ENCODE measurements at places on chromosomes 4 and X.

- DNase-seq: no peak
These were observed 51.1 kb upstream of the PPP2R3B start for GRCh38 chrX:437661-438390.

- no peak for DNase-seq
These were observed 4.1 kb upstream of the SOX3 start for GRCh38 chrX:140508958-140509357.

- no peak for DNase-seq
These were observed 258.5 kb downstream of the PABPC4L start for GRCh38 chr4:133943081-133943480.

- no peak for DNase-seq
These were observed 220.3 kb upstream of the TENM3 start for GRCh38 chr4:182022909-182023308.

DNA sequence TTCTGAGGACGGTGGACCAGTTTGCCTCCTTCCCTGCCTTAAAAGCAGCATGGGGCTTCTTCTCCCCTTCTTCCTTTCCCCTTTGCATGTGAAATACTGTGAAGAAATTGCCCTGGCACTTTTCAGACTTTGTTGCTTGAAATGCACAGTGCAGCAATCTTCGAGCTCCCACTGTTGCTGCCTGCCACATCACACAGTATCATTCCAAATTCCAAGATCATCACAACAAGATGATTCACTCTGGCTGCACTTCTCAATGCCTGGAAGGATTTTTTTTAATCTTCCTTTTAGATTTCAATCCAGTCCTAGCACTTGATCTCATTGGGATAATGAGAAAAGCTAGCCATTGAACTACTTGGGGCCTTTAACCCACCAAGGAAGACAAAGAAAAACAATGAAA, 255.3 kb downstream of the RAPGEF2 start:
- DNase-seq: no peak

- DNase-seq: no peak
These were observed 24.9 kb upstream of the OCIAD2 start for GRCh38 chr4:48931459-48931858.

DNA sequence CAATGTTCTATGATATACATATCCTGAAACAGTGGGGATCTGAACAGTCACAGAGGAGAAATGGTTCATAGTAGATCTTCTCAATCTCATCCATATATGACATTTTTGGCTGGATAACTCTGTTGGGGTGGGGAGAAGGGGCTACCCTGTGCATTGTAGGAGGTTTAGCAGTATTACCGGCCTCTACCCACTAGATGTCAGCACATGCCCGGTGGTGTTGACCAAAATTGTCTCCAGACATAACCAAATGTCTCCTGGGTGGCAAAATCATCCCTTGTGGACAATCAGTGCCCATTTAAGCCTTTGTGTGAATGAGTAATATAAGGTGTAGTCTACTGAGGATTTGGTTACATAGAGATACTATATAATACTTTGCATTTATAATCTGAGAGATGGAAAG, 89.9 kb downstream of the PLS3 start:
- DNase-seq: no peak

DNA sequence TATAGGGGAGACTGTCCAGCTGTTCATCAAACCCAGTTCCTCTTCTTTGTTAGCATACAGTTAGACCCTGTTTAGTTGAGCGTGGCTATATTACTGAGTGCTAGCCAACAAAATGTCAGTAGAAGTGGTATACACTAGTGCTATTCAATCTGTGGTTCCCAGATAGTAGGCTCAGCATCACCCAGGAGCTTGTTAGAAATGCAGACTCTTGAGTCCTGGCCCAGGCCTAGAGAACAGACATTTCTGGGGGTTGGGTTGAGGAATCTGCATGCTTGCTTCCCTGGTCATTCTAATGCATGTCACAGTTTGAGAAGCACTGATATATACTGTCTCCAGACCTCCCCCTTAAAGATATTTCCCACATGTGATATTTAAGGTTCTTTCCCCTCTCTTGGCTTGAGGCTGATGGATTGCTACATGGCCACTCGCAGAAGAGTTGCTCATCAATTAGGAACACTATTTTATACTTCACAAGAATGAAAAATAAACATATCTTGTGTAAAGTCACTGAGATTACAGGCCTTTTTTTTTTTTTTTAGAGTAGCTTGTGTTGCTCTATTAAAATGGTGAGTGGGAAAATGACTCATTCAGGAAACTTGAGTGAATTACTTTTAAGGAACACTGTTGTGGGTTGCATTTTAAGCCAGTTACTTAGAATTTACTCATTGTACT, 289.0 kb downstream of the STIM2 start:
- no peak for DNase-seq

GRCh38 chr4:22787753-22788375, 95.1 kb downstream of the GBA3 start:
- DNase-seq: no peak

DNA sequence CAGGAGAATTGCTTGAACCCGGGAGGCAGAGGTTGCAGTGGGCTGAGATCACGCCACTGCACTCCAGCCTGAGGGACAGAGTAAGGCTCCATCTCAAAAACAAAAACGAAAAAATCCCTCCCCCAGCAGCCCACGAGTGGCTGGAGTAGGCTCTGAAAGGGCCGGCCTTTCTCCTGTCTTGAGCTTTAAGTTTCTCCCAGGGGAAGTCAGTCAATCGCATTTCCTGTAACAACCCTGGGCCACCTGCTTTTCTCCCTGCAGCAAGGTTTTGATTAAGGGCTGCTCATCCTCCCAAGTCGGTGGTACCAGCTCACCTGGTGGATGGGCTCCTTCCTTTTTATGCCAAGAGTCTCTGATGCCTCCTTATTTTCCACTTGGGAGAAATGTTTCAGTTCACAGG, 2.0 kb upstream of the NYX start:
- no peak for DNase-seq

DNA sequence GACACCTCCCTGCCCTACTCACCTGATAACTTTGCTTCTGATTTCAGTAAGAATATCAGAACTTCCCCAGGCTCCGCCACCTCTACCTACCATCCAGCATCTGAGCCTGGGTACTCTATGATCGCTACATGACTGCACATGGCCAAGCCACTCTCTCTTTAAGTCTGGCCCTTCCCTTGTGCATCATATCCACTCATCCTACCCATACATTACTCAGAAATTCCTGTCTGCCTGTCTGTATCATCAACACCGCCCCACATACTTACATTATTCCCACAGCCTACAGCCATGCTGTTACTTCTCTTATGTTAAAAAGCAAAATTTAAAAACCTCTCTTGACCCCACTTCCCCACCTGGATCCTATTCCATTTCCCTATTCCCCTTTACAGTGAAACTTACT, 84.7 kb downstream of the SCD5 start:
- DNase-seq: no peak

GRCh38 chr4:6042293-6043063, 24.2 kb upstream of the C4orf50 start:
- no peak for DNase-seq

DNA sequence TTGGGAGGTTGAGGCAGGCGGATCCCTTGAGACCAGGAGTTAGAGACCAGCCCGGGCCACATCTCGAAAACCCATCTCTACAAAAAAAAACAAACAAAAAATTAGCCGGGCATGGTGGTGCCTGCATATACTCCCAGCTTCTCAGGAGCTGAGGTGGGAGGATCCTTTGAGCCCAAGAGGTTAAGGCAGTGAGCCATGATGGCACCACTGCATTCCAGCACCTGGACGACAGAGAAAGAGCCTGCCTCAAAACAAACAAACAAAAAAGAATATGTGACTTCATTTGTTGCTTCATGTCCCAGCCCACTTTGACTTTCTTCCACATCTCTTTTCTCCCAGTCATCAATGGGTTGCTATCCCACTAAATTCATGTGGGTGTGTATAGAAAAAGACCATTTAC, 79.7 kb downstream of the BCOR start:
- DNase-seq: no peak

DNA sequence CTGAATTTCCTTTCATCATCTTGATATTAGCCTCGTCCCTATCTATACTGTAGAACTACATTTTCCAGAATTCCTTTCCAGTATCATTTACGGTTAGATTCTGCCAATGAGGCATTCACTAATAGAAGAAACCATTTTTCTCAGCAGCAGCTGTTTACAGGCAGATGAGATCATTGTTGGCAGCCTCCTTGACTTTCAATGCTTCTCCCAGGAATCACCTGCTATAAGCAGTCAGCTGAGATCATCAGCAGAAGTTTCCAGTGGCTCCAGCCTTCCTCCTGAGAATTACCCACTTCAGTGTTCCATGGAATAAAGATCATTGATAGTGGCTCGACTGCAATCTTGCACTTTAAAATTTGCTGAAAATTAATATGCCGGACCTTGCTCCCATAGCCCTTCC, 157.3 kb upstream of the TET2 start:
- no peak for DNase-seq

GRCh38 chr4:63155561-63155960, 1253.7 kb downstream of the TECRL start:
- DNase-seq: no peak

GRCh38 chr4:79206660-79207059, 119.2 kb downstream of the NAA11 start:
- DNase-seq: no peak

GRCh38 chr4:184250795-184251669, 33.4 kb upstream of the ENPP6 start:
- no peak for DNase-seq

GRCh38 chr4:86497980-86498862, 95.9 kb upstream of the PTPN13 start:
- no peak for DNase-seq

DNA sequence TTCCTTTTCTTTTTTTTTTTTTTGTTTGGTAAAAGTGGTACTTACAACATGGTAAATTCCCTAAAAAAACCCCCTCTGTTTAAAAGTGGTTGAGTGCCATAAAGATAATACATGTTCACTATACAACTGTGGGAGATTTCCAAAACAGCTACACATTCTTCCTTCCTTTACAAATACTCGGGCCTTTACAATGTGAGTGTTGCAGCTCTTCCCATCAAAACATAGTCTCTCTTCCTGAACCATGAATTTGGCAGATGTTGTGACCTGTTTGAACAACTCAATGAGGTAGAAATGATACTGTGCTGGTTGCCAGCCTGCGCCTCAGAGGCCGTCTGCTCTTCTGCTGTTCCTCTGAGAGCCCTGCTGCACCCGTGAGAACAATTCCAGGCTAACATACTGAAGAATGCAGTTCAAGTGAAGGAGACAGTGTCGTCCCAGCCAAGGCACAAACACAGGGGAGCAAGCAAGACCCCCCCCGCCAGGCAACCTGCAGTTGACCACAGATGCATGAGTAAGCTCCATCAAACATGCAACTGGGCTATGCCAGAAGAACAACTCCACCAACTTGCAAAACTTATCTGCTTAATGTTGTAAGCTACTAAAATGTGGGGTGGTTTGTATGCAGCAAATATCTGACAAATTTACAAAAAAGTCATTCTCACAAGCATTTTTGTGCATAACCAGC, 645.0 kb downstream of the PCDH7 start:
- DNase-seq: no peak

- DNase-seq: no peak
These were observed 205.1 kb upstream of the CTSO start for GRCh38 chr4:156158747-156159146.

GRCh38 chrX:44162964-44163475, 180.5 kb downstream of the EFHC2 start:
- no peak for DNase-seq

GRCh38 chr4:183848805-183849204, 56.3 kb upstream of the STOX2 start:
- no peak for DNase-seq

DNA sequence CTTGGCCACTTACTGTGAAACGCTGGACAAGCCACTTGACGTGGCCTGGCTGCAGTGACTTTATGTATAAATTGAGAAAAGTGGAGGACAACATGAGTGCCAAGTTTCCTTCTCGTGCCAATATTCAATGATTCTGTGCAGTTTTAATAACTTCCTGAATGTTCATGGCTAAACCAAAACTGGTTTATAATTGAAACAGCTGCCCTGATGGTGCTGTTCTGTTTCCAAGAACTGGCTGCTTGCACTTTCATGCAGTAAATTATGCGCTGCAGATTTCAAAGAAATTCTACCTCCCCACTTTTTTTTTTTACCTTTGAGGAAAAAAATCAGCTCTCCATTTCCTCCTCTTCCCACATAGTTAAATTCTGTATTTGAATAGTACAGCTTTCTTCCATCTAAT, 205.2 kb upstream of the CASK start:
- DNase-seq: no peak

GRCh38 chr4:80235451-80235850, 31.0 kb upstream of the FGF5 start:
- DNase-seq: no peak

GRCh38 chr4:142883040-142883832, 37.1 kb upstream of the INPP4B start:
- no peak for DNase-seq

- no peak for DNase-seq
These were observed 72.1 kb downstream of the UBE2K start for GRCh38 chr4:39770005-39770404.

GRCh38 chrX:129957241-129958082, 25.0 kb upstream of the BCORL1 start:
- DNase-seq: no peak

DNA sequence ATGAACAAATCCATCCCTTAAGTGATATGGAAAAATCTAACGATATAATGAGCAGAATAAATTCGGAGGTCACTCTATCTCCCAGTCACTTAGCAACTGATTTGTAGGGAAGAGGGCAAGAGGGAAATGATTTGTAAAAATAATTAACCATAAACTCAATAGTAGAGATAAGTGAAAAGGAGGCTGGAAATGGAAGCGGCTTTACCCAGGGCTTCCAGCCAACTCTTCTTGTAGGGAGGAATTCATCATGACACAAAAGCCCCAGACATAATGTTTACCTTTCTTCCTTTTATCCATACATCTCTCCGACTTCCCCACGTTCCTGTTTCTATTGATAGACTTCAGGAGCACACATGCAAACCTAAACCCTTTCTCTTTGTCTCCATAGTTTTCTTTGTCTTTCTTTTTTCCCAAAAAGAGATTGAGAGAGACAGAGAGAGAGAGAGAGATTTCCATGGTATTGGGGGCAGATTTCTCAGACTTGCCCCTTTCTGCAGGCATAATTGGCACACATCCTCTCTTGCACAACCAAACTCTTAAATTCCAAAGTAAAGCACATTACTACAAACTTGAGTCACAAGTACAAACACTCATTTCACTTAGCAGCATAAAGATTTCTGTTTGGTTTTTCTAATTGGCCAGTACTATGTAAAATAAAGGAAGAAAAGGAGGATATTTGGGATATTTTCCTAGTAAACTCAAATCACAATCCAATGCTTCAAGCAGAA, 140.9 kb downstream of the MAPK10 start:
- DNase-seq: no peak

DNA sequence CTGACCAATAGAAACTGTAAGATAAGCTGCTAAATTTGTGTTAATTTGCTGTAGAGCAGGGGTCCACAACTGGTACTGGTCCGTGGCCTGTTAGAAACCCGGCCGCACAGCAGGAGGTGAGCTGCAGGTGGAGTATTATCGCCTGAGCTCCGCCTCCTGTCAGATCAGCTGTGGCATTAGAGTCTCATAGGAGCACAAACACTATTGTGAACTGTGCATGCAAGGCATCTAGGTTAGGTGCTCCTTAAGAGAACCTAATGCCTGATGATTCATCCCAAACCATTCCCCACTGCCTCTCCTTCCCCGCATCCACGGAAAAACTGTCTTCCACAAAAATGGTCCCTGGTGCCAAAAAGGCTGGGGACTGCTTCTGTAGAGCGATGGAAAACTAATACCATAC, 19.7 kb downstream of the FBXW7 start:
- no peak for DNase-seq

GRCh38 chr4:107951551-107951950, 20.2 kb downstream of the CYP2U1 start:
- no peak for DNase-seq

- DNase-seq: no peak
These were observed 337.3 kb upstream of the HS3ST1 start for GRCh38 chr4:11765849-11766453.

Measured in activated CD4-positive, alpha-beta T cell treated with anti-CD3 and anti-CD28 coated beads, Interleukin-2, amount 50 U/mL, for 24 hours (primary cell).